Epithelial cell of esophagus (primary cell): ENCODE measurements at places on chromosomes 3 and 15.
A peak's percentile ranks its signal among the peaks of the same experiment; 100 is the strongest.

DNA sequence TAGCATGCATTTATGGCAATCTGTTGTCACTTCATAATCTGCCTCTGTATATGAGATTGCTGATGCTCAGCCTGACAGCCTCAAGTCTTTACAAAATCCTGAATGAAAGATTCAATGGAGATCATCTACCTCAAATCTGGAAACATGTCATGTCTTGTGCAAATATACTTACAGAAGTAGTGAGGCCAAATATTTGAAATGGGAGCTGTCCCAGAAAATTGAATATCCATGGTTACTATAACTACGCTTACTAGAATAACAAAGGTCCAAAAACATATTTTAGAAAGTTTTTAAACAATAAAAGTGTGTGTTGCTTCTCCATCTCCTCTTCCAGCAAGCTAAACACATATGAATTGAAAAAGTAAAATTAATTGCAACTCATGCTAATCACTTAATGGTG lies 133.2 kb upstream of the DPH6 start:
- no peak for DNase-seq

DNA sequence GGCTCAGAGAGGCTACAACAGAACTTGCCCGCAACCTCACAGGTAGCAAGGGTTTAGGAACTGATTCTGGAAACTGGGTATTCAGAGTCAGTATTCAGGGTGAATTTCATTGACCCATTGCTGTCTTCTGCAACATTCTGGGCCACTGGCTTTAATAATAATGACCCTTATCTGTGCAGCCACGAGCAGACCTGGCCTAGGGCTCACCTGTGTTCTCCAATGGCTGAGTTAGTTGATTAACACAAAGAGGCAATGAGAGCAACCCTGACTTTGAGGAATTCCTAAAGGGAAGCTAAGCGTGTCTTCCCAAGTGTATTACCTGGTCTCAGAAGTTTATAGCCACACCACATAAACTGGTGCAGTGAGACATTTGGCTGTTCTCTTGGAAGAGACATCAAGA lies 289.9 kb downstream of the EPHB1 start:
- DNase-seq, result no peak

DNA sequence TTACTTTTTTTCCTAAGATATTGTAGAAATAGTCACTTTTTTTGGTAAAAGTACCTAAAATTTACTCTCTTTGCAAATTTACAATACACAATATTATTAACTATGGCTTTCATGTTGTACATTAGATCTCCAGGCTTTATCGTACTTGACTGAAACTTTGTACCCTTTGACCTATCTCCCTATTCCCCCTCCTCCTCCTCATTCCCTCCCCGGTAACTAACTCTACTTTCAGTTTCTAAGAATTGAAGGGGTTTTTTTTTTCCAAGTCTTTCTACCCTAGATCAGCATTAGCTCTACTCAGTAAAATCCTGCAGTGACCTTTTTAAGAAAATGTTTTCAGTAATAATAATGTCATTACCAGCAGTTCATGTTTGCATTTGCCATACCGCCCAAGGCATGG lies 10.1 kb downstream of the HACL1 start:
- DNase-seq, result no peak

DNA sequence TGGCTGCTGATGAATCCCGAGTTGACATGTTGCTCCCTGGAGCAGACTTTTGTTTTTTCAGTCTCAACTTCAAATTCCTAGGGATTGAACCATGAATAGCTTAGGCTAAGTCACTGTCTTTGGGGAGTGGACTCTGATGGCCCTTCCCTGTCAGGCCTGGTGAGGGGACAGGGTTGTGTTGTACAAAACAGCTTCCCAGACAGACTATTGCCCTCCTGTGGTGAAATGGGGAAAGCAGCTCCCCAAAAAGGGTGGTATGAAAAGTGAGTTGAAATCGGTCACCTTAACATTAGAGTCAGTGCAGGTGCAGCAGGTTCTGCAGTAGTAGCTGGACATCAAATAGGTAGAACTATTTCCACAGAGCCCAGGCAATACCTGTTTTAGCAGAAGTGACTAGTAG lies 775.6 kb downstream of the ROBO2 start:
- DNase-seq, result peak; percentile 18

- no peak for DNase-seq
Observed at GRCh38 chr3:42115215-42115614, 24.1 kb downstream of the TRAK1 start.

GRCh38 chr3:62905331-62905730 lies 30.1 kb upstream of the CADPS start:
- DNase-seq, result no peak

GRCh38 chr15:73482166-73482565 lies 39.2 kb downstream of the REC114 start:
- DNase-seq, result no peak

DNA sequence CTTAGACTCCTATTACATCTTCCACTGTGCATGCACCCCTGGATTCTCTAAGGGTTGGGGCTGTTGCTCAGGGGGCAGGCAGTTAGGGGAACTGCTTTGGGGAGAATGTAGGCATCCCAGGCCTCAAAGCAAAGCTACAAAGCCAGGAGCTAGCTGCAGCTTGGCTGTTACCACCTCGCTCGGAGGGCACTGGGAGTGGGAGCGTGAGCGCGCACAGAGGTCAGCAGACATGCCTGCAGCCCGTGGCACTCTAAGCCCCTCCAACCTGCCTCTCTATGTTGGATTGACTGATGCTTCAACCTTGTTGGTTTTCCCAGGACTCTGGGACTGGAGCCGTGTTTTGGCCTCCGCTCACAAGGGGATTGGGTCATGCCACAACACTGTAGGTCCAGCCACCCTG lies 69.8 kb downstream of the CPN2 start:
- DNase-seq, result no peak

- DNase-seq, result peak; percentile 6
Observed at GRCh38 chr3:62873761-62874710, 1.2 kb downstream of the CADPS start.

DNA sequence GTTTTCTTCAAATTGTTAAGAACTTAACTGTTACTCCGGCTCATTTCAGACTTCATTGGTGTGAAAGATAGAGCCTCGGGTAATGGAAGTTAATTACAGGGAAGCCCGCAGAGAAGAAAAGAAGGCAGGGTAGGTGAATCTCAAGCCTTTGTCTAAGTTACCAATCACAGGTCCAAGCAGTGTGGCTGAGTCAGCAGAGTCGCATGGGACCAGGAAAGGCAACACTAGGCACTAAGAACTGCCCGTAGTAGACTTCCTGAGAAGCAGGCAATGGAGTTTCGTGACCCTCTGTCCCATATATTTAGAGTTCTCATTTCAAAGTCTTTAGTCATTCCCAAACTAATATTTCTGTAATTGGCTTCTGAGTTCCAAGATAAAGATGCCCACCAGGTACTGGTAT lies 122.9 kb upstream of the STT3B start:
- no peak for DNase-seq

DNA sequence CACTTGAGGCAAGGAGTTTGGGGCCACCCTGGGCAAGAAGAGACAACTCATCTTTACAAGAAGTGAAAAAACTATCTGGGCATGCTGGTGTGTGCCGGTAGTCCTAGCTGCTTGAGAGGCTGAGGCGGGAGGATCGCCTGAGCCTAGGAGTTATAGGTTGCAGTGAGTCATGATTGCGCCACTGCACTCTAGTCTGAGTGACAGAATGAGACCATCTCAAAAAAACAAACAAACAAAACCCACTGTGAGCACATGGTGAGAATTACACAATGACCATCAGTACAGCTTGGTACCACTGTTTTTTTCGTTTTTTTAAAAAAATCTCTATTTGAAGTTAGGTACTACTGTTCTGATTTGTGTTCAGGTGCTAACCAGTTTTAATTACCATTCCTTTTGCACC lies 13.6 kb downstream of the VPS39 start:
- DNase-seq, result peak; percentile 92

GRCh38 chr15:40941528-40942336 lies 11.5 kb upstream of the CHAC1 start:
- DNase-seq, result peak; percentile 62

GRCh38 chr3:144344925-144345548 lies 373.4 kb downstream of the DIPK2A start:
- DNase-seq, result no peak

DNA sequence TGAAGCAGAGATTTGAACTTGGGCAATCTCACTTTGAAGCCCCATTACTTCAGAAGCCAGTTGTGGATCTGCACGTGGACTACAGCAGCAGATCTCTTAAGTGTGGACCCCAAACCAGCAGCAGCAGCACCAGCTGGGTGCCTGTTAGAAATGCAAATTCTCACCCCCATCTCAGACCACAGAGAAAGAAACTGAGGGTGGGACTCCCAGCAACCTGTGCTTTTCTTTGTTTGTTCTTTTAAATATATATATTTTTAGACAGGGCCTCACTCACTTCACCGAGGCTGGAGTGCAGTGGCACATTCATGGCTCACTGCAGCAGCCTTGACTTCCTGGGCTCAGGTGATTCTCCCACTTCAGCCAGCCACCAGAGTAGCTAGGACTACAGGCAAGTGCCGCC lies 53.2 kb downstream of the SLTM start:
- DNase-seq, result no peak

GRCh38 chr3:105317841-105318240 lies 48.9 kb upstream of the ALCAM start:
- no peak for DNase-seq

GRCh38 chr3:15858547-15859506 lies 61.0 kb upstream of the ANKRD28 start:
- peak; percentile 47 for DNase-seq

GRCh38 chr3:141657516-141657915 lies 80.6 kb upstream of the RNF7 start:
- DNase-seq, result no peak
